ENCODE measurements at places on chromosomes 5 and 9.

GRCh38 chr5:131224387-131225201, 39.3 kb upstream of the CDC42SE2 start:
- DNase-seq, result no peak

- DNase-seq, result no peak
Measured at GRCh38 chr5:1874771-1875220, 7.9 kb downstream of the IRX4 start.

DNA sequence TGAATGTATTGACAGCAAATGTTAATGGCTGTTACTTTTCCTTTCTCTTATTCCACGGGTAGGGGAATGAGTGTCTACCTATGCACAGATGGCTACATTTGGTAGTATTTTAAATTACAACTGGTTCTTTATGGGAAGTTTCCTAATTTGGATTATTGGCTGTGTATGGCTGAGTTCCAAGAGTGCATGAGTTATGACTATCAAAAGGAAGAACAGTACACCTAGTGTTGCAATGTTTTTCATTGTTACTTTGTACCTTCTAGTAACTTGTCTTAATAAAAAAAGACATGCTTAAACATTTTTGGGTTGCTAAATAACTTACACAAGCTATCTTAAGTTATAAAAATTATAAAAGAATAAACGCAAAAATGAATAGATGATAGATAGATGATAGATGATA, 35.8 kb upstream of the MAMDC2 start:
- DNase-seq, result no peak

DNA sequence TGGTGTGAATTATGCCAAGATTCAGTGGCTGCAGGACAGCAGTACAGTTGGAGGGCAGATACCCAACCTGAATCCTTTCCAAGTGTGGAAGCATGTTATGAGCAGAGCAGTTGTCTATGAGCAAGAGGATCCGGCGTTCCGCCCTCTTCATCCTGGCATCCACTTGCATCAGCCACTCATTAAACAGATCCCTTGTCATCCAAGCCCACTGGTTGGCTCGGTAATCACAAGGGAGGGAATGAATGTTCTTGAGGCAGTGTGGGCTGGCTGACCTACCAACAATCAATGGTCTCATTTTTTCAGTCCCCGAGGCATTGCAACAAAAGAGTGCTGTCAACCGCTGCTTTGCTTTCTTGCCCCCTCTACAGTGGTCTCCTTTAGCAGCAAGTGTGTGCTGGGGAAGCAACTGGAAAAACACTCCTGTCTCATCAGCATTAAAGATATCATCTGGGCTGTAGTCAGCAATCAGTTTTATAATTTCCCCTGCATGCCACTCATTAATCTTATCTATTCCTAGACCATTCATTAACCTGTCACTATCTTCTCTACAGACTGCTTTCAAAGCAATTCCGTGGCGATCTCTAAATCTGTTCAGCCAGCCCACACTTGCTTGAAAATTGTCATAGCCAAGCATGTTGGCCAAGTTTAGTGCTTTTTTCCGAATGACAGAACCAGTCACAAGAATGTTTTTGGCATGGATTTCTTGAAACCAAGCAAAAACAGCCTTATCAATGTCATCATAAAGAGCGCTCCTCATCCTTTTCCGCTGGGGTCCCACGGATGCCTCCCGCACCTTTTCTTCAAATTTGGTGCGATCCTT, 4.9 kb downstream of the TIGD6 start:
- no peak for DNase-seq

DNA sequence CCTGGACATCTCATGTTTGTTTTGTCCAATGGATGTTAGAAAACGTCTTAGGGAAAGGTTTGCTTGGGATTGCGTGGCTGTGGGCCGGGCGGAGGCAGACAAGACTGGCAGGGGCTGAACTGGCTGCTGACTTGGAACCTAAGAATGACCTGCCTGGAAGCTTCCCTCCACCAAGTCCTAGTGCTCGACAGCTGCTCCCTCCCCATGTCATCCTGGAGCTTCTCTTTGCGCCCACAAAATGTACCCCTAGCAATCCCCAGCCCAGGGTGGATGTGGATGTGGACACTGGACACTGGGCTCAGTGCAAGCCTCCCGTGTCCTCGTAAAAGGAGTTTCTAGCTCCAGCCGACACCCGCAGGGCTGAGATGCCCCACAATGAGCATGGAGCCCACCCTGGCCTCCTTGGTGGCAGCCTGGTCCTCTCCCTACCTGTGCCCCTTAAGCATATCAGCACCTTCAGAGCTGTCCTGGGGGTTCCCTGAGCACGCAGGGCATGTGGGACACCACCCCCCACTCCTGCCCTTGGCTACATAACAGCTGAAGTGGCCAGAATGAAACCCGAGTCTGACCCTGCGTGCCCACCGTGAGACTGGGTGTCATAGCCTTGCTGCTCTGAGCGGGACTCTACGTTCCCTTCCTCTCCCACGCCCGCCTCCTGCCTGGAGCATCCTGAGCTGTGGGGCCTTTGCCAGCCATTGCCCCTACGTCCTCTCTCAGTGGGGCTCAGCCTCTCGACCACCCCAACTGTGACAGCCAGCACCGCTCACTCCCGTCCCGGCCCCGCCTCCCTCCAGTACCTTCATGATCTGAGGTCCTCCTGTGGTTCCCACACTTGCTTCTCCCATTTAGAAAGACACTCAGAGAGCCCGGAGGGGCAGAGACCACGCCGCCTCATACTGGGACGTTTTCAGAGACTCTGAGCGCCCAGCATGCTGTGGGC, 180.8 kb downstream of the ROR2 start:
- DNase-seq, result no peak

- DNase-seq, result no peak
Measured at GRCh38 chr5:158436271-158437065, 577.5 kb upstream of the CLINT1 start.

DNA sequence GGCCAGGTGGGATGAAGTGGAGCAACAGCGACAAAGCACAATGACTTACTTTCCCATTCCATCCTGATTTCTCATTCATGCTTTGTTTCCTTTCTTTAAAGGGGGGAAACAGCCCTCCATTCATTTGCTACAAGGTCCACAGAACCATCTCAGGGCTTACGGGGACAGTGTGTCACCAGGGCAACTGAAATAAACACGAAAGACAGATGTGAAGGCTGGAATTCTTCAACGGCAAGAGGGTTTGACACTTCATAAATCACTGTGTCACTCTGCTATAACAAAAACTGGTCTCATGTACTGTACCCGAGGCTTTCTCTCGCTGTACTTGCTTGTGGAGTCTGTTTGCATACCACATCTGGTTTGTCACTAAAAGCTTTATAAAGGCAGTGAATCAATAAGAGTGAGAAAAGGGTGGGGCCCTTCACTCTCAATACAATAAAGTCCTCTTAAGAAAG, 150.8 kb downstream of the EFNA5 start:
- no peak for DNase-seq

DNA sequence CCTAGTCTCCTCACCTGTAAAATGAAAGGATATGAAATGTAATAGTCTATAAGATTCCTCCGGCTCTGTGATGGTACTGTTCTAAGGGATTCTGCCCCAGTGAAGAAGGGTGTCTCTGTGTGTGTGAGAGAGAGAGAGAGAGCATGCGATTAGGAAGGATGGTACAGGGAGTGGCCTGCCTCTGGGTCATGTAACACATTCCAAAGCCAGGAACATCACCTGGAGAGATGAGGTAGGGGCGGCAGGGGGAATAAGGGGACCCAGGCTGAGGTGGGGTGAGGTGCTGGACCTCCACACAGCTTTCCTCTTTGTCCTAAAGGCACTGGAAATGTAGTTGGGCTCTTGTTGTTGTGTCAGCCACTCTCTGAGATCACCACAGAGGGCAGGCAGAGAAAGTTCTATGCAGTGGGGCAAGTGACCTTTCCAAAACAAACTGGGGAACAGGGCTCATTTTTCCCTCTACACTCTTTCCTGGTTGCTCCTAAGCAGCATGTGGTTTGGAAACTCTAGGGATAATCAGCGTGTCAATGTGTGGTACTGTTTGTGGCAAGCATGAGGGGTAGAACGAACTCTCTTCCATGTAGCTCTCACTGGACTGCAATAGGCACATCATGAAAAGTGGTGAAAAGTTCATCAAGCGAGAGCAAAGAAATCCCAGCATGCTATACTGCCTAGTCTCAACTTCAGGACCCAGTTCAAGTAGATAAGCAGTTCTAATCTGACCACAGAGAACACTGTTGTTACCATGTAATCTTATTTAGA, 65.0 kb downstream of the SEMA6A start:
- no peak for DNase-seq

DNA sequence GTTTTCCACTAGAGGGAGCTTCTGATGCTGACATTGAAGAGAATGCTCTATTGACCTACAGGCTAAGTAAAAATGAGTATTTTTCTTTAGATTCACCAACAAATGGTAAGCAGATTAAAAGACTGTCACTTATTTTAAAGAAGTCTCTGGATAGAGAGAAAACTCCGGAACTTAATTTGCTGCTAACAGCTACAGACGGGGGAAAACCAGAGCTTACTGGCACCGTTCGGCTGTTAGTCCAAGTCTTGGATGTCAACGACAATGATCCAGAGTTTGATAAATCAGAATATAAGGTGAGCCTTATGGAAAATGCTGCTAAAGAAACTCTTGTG, 764 bp downstream of the PCDHA11 start:
- no peak for DNase-seq

DNA sequence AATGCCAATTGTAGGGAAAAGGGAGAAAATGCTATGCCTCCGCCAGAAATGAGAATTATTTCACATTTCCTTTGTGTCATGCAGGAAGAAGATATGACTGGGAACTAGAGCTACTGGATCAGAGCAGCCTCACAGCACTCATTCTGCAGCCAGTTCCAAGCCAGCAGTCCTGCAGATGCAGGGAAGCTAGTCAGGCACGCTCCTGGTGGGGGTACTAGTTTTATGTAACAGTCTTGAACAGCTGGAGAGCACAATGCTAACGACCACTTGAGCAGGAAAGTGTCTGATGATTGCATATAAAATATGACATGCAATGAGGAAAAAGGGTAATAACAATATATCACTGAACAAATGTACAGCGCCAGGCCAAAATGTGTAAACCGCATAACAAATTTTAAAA, 21.7 kb downstream of the CDH10 start:
- no peak for DNase-seq
